Stimulated activated CD8-positive, alpha-beta memory T cell treated with anti-CD3 and anti-CD28 coated beads, Interleukin-7, amount 100 ng/mL, for 1 hour (primary cell): ENCODE measurements at places on chromosomes 7 and 10.

DNA sequence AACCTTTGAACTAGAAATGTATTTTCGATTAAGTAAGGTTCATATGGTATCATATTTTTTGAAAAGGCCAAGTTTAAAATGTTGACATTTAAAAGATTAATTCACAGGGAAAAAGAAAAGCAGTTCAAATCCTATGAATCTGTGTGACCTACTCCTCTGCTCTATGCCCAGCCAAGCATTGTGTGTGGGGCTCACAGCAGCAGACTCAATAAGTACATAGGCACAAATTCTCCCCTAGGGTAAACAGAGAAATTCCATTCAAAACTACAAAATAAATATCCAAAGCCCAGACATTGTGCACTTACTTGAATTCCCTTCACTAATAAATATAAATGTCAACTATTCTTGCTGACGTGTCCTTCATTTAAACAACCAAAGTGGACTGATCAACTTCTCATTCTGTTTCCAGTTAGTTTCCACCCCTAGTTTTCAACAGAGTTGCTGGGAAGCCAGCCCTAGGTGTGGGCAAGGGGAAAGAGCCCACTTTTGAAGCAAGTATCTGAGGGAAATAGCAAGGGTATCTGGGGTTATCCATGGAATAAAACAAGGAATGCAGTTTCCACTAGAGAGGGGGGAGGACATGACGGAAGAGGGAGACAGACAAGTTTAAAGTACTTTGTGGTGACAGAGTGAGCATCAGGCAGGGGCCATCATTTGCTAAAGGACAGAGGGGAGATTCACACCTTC is 533.3 kb downstream of the SORCS1 start:
- DNase-seq: no peak

GRCh38 chr10:127945341-127945758 is 38.4 kb downstream of the PTPRE start:
- DNase-seq: no peak

DNA sequence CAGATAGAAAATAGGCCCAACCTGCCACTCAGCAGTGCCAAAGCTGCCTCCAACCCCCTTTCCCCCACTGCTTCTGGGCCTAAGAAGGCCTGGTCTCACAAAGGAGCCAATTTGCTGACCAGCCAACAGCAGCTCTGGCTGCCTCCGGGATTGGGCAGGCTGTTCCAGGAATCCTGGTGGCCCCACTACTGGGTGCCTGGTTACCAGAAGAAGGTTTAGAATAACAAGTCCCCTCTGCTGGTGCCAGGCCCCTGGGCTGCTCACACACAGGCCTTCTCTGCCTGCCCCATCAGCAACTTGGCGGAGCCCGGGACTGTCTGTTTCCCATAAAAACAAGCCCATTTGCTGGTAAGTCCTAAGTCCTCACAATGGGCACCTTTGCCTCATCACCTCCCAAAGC is 1.2 kb downstream of the PHKG1 start:
- DNase-seq: no peak

- no peak for DNase-seq
Measured at GRCh38 chr10:119614686-119615085, 17.9 kb upstream of the TIAL1 start.

GRCh38 chr7:107167483-107168232 is 1.1 kb upstream of the HBP1 start:
- no peak for DNase-seq

GRCh38 chr7:74518041-74518440 is 64.3 kb downstream of the GTF2IRD1 start:
- DNase-seq: no peak

DNA sequence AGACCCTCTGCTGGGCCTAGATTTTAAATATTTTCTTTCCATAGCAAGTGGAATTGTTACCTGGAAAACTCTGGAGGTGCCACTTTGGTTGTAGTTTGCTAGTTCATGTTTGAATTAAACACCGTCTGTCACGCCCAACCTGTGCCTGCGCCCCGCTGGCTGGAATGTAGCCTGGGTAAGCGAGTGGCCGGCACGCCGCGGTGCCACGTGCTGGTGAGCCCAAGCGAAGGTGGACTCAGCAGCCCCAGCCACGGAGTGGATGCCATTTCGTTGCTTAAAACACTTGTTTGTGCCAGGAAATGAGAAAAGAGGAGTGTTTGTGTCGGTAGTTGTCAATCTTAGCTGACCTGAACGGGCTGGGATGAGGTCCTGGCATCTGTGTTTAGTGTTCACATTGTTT is 2.7 kb downstream of the GET4 start:
- DNase-seq: no peak

DNA sequence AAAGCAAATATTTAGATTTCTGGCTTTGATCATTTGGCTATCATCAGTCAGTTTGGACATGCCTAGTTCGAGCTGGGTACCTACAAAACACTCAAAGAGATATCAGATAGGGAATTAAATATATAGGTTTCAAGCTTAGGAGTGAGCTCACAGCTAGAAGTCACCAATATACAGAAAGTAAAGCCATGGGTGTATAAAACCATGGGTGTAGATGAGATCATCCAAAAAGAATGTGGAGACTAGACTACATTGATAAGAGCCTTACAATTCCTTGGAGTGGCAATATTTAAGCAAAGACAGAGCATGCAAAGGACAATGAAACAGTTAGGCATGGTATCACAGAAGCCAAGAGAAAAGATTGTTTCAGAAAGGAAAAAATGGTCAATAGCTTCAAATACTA is 7.2 kb upstream of the RALA start:
- no peak for DNase-seq

- no peak for DNase-seq
Measured at GRCh38 chr10:114279289-114279688, 40.2 kb downstream of the VWA2 start.

DNA sequence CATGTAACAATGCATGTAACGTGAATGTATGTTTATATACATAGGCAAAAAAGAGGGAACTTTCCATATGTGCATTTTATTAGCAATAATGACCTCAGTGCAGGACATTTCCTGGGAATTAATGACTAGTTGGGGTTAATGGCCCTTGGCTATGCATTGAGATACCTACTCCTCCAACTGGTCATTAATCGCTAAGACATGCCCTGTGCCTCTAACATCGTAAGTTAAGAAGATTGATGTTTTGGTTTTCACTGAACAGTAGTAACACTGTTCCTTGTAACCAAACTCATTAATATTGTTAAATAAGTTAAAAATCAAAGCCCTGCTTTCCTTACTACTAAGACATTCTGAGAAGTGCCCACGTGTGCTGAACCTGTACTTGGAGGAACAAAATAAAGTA is 61.7 kb downstream of the SEMA3D start:
- DNase-seq: no peak

DNA sequence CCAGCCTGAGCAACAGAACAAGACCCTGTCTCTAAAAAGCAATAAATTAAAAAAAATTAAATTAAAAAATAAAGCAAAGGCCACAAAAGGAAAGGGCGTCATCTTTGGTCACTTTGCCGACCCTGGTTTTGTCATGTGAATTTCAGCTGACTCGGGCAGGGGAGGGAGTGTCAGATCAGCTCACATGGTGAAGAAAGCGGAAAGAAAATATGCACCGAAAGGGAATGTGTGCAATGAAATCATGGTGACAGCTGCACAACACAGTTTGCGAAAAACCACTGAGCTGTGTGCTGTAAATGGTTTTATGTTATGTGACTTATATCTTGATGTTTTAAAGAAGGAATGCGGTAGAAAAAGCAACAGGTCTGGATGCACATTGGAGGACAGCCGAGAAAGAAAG is 39.8 kb downstream of the RCC1L start:
- DNase-seq: no peak

GRCh38 chr7:155810770-155811559 is 1.3 kb downstream of the SHH start:
- DNase-seq: no peak

GRCh38 chr10:1035201-1035600 is 9.5 kb upstream of the IDI2 start:
- DNase-seq: no peak

DNA sequence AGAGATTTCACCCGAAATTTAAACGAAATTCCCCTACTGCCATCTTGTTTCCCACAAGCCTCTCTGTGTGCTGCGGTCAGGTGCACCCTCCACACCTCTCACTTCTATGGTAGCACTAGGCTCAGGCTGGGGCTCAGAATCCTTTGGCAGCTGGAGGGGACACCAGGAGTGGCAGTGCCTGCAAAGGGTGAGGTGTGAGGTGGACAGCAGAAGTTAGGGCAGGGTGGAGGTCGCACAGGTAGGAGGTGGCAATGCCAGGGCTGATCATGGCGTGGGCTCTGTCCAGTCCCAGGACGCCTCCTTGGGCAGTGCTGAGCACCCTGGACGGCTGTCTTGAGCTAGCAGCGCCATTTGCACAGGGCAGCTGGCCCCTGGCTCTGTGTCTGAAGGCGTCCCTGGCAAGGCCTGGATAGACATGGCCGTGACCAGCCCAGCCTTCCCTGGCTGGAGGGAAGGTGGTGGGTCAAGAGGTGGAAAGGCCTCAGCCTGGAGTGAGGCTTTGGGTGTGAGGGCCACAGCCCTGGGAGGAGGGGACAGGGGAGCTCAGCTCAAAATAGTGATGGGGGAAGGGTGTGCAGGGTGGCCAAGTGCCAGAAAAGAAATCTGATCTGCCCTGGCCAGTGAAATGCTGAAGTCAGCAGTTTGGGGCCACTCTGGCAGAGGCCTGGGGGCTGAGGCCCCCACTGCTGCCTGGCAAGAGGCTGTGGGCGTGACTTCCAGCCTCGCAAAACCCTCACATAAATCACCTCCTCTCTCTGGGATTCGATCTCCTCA is 40.0 kb downstream of the ZCCHC24 start:
- DNase-seq: no peak
